GM10248 (cell line): ENCODE measurements at places on chromosomes 3 and 15.

GRCh38 chr3:159881828-159882309 lies 106.8 kb upstream of the IL12A start:
- no peak for DNase-seq

DNA sequence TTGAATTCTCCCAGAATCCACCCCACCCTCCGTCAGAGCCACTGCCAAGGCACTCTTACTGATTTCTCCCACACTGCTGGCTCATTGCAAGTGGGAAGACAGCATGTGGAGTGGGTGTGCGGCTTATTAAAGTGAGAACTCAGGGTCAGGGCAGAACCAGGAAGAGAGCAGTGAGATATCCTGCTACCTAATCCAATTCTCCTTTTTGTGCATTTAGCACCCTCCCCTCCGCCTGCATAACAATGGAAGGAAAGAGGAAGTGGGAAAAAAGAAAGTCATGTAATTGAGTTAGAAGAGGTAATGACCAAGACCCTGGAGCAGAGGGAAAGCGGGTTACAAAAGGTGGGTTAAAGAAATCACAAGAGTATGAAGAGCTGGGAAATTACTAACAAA lies 27.8 kb upstream of the PIK3CB start:
- no peak for DNase-seq

- DNase-seq = no peak
Measured at GRCh38 chr3:110576960-110577359, 494.7 kb upstream of the NECTIN3 start.

GRCh38 chr3:107209302-107209990 lies 167.8 kb upstream of the CCDC54 start:
- no peak for DNase-seq

DNA sequence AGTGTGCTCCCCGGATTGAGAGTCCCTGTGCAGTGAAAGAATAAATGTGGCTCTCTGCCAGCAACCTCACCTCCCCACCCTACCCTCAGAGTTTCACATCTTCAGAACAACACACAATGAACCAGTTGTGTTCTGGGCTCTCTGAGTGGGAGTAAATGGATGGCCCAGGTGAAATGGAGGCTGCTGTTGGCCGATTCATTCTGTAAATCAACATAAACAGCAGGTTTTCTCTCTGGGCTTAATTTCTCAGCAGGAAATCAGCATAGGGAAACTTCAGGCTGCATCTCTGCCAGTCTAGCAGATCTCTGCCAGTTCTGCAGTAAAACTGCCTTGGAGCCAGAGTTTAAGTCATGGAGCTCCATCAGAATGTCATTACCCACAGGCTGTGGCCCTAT lies 54.6 kb upstream of the FURIN start:
- DNase-seq = no peak

- DNase-seq = no peak
Measured at GRCh38 chr3:57009367-57009766, 51.1 kb upstream of the SPATA12 start.

DNA sequence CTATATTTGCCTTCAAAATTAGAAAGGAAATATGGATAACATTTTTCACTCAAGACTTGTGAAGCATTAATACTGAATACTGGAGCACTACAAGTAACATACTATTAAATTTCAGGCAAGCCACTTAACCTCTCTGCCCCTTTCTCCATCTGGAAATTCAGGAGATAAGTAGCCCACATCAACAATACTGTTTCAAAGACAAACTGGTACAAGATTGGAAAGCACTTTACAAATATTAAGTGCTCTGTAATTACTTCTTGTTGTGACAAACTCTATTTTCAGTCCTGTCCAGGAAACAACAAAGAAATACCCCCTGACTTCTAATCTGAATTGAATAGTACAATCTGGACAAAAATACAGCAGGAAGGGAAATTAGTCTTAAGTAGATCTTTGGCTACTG lies 49.3 kb downstream of the TMEM212 start:
- no peak for DNase-seq

DNA sequence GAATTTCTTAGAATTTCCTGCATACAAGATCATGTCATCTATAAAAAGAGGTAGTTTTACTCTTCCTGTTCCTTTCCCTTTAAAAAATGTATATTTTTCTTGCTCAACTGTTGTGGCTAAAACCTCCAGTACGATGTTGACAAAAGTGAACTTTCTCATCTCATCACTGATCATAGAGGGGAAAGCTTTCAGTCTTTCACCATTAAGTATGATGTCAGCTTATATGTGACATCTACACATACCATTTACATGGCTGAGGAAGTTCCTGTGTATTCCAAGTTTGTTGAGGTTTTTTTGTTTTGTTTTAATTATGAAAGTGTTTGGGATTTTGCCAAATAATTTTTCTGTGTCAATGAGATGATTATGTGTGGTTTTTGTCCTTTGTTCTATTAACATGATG lies 173.6 kb downstream of the PLD1 start:
- no peak for DNase-seq

- DNase-seq = no peak
Measured at GRCh38 chr3:151722856-151723255, 10.9 kb upstream of the AADACL2 start.

- no peak for DNase-seq
Measured at GRCh38 chr3:312160-312733, 115.7 kb downstream of the CHL1 start.

- DNase-seq = no peak
Measured at GRCh38 chr15:89333959-89334509, 590 bp downstream of the POLG start.

DNA sequence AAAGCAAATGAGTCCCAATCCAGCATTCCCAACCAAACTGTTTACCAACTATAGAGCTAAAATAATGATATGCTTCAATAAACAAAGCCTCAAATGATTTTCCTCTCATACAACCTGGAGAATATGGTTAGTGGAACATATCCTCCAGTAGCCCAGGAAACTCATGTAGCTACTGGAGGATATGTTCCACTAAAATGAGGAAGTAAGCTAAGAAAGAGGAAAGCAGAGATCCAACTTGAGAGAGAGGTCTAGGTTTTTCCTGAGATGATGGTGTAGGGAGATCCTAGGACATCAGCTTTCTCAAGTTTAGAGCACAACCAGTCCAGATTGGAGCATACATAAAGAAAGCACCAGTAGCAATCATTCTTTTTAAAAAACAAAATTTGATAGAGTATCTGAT lies 44.6 kb upstream of the SLC4A7 start:
- DNase-seq = no peak

DNA sequence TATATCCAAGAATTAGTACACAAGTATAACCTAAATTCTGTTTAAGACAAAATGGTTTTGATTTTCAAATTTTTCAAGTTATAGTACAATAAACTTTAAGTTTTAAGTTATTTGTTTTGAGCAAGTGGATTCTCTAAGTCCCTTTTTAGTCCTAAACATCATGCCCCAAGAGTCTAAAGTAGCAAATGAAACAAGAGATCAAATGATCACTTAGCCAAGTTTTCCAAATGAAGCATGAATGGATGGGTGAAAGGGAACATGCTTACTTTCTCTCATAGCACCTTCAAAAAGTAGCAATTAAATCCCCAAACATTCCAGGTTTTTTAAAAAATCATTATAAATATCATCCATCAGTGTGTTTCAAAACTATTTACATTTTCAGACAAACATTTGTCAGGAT lies 19.5 kb downstream of the DLG1 start:
- DNase-seq = no peak
